ENCODE measurements at places on chromosomes 7 and 10.

DNA sequence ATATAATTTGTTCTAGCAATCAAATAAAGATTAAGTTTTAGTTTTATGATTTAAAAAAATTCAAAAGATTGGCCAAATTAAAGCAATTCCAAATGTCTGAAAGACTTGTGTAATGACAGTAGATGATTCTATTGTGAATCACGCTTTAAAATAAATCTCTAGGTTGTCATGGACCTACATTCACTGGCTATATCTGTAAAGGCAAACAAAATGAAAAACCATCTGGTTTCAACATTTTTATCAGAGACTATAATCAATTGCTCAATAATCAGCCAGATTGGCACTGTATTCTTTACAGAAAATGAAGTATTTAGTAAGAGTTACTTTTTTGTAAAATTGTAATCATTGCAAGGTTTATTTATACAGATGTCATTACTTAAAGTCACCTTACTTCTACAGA is 60.7 kb downstream of the DGKB start:
- no peak for DNase-seq

GRCh38 chr10:43209651-43210141 is 57.2 kb downstream of the RASGEF1A start:
- DNase-seq, result no peak

DNA sequence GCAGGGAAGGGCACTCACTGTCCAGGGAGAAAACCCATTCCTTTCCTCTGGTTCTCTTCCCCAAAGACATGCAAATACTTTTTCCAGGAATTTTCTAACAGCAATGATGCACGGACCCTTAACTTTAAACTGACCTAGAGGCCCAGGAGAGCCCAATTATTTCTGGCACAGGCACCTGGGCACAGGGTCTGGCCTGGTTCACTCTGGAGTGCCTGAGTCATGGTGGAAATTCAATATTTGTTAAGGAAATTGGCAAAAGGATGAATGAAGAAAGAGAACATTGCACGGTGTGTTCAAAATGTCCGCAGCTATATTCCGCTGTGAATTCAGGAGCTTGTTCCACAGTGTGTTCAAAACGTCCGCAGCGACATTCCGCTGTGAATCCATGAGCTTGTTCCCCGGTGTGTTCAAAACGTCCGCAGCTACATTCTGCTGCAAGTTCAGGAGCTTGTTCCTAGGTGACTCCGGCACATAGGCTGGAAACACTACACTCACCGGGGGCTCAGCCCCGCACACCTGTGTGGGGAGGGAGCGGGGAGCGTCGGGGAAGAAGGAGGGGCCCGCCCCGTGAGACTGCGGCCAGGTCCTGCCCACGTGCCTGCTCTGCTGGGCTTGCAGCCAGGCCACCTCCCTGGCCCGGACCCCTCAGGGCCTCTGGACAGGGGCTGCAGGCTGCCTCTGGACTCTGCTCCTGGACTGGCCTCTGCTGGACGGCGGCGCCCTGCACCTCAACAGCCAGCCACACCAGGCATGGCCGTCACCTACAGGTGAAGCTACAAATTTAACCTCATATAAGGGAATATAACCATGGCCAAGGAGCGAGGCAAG is 72.0 kb upstream of the FAM20C start:
- DNase-seq, result no peak

- DNase-seq, result no peak
These were observed 306.5 kb upstream of the NFE2L3 start for GRCh38 chr7:25845464-25845863.

DNA sequence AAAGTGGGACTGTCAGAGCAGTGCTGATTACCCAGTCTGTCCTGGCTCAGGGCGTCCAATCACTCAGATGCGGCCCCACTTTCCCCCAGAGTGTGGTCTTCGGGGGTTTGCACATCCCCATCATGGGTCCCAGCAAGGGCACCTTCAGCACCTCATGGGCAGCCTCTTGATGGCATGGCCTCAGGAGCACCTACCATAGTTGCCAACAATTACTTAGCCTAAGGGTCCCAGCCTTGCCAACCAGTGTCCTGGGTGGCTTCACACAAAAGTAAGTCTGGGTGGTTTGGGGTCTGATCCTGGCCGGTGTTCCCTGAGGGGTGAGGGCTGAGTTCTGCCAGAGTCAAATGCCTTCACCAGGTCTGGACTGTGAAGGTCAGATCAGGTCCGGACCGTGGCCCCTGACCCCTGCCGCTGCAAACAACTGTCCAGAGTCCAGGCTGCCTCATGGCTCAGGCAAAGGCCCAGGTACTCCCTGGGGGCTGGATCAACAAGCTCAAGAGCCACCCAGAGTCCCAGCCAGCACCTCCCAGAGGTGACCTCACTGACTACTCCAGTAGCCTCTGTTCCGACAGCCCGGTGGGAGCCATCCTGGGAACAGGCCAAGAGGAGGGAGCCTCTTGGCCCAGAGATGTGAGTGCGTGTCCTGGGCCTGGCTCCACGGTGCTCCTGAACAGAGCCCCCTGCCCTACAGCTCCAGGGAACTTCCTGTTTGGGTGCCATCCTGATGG is 6.2 kb upstream of the MARVELD1 start:
- no peak for DNase-seq

DNA sequence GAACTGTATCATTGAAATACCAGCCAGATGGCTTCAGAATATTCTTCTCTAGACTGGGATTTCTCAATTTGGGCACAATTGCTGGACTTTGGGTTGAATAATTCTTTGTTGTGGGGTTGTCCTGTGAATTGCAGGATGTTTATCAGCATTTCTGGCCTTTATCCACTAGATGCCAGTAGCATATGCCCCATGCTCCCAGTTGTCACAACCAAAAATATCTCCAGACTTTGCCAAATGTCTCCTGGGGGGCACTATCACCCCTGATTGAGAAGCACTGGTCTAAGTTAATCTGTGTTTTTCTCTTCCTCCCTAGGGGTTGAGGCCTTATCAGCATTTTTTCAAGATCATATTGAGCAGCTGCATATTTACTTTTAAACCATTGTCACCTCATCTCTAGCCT is 204.9 kb upstream of the SP8 start:
- no peak for DNase-seq

DNA sequence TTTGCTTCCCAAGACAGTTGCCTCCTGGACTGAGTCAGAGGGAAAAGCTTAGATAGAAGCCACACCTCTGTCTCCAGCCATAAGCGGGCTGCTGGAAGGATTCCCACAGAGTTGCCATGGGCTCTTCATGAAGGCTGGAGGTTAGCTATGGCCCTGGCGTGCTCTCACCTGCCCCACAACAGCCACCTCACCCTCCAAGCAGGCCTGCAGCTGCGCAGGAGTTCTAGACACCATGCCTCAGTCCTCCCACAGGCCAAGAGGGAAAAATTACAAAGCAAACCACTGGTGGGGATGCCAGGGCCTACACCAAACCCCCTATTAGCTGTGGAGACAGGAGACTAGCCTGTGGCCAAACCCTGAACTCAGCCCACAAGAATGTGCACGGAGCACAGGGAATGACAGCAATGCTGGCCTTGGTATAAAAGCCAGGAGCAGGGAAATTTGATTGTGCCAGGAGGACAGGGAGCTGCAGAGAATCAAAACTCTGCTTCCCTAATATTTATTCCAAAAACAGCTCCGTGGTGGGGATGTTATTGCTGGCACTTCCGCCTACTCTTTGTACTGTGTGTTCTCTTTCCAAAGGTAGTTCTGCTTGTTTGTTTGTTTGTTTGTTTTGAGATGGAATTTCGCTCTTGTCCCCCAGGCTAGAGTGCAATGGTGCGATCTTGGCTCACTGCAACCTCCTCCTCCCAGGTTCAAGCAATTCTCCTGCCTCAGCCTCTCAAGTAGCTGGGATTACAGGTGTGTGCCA is 60.3 kb upstream of the STK17A start:
- DNase-seq, result no peak

- DNase-seq, result no peak
These were observed 996.6 kb downstream of the SORCS1 start for GRCh38 chr10:106167946-106168345.

- DNase-seq, result no peak
These were observed 61.5 kb downstream of the INSIG1 start for GRCh38 chr7:155358948-155359712.

DNA sequence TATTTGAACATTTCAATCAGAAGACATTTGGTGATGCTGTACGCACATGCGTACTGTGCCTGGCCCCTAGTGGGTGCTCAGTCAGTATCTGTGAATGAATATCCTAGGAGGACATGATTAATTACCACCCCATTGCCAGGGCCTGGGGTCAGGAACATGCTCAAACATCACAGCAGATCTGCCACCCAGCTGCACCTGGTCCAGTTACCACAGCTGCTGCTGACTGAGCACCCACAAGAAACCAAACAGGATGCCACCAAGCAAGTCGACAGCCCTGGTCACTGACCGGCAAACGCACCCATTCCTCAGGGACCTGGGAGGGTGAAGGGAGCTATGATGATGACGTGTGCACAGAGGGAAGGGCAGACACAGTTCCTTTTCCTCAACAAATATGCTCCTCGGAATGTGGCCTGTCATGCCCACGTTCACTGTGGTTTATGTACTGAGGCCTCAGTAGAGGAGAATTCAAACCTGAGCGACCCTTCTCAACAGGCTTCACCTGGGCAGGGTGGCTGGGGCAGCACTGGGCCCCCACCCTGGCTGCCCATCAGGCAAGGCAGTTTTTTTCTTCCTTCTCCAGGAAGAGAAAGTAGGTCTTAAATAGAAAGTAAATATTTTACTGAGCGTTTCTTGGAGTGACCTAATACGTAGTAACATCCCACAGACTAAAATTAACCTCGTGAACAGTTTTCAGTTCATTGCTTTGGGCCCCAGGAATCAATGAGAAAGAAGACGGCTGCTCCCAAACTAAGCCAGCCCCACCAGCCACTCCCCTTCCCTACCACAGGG is 13.4 kb downstream of the CTBP2 start:
- DNase-seq, result no peak

GRCh38 chr7:98291717-98292116 is 10.2 kb downstream of the BRI3 start:
- no peak for DNase-seq

GRCh38 chr10:124157271-124157681 is 63.9 kb upstream of the CHST15 start:
- no peak for DNase-seq

DNA sequence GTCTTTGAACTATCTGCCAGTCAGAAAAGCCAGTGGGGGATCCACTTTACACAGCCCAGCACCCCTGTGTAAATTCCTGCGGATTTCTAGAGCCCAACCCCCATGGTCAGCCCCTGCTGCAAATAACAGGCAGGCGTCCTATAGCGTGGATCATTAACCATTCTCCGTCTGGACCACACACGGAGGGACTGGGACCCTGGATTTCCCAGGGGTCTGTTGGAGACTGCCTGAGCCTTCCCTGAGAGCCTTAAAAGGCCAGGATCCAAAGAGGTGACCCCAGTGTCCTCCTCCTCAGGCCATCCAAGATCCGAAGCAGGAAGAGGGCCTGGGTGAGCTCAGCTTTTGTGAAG is 11.2 kb upstream of the GRID1 start:
- no peak for DNase-seq

DNA sequence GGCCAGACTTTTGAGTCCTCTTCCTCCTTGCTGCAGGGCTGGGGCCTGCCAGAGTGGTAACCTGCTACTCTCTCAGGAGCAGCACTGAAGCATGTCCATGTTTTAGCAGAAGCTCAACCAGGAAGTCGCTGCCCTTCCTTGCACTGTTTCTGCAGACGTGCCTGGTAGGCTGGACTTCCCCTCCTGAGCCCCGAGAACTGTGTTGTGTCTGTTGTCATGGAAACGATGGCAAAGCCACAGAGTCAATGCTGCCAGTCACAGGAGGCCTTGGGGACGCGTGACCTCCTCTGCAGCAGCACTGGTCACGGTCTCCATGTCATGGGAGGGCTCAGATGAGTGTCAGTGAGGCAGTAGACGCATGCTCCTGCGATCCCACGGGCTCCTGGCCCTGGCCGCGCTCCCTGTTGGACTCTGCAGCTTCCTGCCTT is 145.5 kb downstream of the FANK1 start:
- DNase-seq, result no peak

DNA sequence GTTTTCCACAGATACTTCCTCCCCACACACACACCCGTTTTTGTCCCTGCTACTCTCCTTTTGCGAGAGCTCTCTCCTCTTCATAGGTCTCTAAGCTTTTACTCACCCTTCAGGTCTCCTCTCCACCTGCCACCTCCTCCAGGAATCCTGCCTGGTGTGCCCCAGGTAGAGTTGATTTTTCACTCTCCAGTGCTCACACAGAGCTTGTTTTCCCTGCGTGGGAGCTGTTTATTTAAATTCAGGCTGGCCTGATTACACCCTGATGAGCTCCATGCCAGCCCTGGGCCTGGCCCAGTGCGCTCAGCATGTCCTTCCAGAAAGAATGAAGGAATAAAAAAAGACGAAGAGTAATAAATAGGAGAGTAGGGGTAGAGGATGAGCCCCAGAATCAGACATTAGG is 7.5 kb upstream of the CLDN4 start:
- no peak for DNase-seq

GRCh38 chr10:58817201-58817846 is 304.7 kb downstream of the BICC1 start:
- DNase-seq, result no peak

GRCh38 chr7:157527686-157528085 is 190.9 kb downstream of the DNAJB6 start:
- DNase-seq, result no peak

GRCh38 chr10:4678023-4678950 is 147.7 kb upstream of the AKR1E2 start:
- DNase-seq, result no peak

DNA sequence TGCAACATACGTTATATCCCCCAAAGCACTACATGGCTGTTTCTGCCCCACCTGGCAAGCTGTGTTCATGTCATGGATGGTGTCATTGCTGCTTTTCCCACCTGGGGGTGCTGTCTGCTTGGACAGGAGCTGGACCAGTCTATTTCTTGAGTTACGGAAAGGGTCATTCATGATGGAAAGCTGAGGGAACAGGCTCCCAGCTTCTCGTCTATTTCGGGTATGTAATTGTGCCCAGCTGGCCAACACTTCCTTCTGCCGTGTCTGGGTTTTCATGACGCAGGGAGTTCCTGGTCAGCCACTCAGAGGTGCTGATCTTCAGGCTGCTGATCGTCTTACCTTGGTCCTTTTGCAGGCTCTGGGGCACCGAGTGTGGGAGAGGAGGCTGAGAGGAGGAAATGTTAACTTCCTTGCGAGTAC is 8.6 kb downstream of the BTBD16 start:
- DNase-seq, result no peak

GRCh38 chr7:45221896-45222604 is 64.5 kb downstream of the RAMP3 start:
- DNase-seq, result no peak

- DNase-seq, result no peak
These were observed 5.1 kb downstream of the DEPP1 start for GRCh38 chr10:44973323-44974081.

- no peak for DNase-seq
These were observed 369.1 kb downstream of the PLXNA4 start for GRCh38 chr7:132207211-132207610.

- DNase-seq, result no peak
These were observed 47.1 kb upstream of the PDSS1 start for GRCh38 chr10:26650406-26650805.

GRCh38 chr7:135600226-135600625 is 42.5 kb downstream of the NUP205 start:
- no peak for DNase-seq

All from cerebellar nuclear complex (tissue), 1 donor.